ENCODE measurements at places on chromosomes 5 and 9.

DNA sequence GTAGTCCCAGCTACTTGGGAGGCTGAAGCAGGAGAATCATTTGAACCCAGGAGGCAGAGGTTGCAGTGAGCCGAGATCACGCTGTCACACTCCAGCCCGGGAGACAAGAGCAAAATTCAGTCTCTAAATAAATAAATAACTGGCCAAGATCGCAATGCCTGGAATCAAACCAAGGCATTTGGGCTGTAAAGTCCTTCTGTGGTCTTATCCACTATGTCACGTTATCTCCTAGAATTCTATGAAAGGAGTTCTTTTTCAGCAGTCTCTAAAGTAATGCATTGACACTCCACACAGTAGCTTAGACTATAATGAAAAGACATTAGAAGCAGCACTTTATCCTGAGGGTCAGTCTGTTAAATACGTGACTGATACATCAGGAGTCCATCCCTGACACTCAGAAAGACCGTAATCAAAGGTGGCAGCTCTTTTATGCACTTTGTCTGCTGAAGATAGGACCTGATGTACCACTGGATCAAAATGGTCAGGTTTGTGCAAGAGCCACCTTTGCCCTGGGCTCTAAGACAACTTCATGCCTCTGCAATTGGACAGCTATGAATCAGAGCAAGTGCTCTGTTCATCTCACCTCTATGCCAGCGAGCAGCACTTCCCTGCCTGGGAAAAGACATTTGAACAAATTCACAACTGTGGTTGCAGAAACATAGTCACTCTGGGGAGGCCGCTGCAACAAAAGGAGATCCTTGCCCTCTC is 31.7 kb upstream of the GNA14 start:
- no peak for DNase-seq

GRCh38 chr5:134101686-134102439 is 12.6 kb upstream of the TCF7 start:
- DNase-seq: peak; percentile 75

GRCh38 chr5:52491818-52492217 is 295.9 kb upstream of the ITGA1 start:
- DNase-seq: no peak

DNA sequence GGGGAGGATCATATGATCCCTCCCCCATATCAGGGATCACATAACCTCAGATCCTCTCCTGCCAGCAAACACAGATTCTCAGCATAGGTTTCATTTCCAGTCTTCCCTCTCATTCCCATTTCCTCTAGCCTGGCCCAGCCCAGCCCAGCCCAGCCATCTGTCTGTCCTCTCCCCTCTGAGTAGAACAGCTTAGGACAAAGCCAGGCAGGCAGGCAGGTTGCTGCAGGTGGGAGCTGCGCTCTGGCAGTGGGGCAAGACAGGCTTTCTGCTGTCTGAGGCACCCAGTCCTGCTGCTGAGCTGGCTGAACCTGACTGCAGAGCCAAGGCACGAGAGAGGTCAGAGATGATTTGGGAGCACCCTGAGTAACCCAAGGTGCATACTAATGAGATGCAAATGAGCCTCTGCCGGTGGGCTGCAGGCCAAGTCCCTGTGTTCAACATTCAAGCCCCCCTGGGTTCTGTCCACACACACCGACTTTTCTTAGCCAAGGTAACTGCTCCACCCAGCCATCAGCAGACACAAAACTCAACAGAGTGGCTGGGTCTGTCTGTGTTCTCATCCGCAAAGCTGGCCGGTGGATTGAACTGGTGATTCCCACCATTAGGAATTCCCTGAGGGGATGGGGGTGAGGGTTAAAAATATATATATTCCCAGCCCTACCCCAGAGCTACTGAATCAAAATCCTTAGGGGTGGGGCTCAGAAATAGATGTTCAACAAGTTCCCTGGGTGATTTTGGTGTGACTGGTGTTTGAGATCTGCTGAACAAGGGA is 9.1 kb downstream of the FAT2 start:
- DNase-seq: no peak

DNA sequence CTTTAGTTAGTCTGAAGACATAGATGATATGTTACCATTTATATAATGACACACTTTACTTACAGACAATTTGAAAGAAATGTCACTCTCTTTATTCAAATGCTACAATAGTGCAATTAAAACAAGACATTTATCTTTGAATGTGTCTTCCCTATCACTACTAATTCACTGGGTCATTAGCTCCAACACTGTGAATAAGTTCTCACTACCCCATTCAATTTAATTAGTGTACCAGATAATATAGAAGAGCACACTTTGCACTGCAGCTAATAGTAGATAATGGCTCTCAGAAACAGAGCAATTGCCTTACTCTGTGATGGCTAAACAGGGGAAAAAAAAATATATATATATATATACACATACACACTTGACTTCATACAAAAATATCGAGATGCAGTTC is 497.0 kb downstream of the DTWD2 start:
- DNase-seq: no peak

DNA sequence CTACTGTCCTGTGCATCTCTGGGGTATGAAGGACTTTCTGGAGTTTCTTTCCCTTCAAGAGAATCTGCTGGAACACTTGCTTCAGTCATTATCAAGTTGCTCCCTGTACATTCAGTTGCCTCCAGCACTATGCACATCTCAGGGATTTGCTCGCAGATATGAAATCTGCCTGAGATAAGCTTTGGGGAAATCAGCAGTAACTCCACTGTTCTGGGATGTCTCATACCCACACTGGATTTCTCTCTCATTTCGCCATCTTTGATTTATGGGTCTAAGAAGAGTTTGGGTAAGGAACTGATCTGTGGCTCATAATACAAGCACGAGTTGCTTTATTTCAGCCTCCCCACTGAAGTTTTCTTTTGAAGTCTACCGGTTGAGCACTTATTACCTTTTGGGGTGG is 585.6 kb downstream of the PSAT1 start:
- DNase-seq: no peak

- peak; percentile 4 for DNase-seq
These were observed 53.9 kb downstream of the MEF2C start for GRCh38 chr5:88829054-88829453.

DNA sequence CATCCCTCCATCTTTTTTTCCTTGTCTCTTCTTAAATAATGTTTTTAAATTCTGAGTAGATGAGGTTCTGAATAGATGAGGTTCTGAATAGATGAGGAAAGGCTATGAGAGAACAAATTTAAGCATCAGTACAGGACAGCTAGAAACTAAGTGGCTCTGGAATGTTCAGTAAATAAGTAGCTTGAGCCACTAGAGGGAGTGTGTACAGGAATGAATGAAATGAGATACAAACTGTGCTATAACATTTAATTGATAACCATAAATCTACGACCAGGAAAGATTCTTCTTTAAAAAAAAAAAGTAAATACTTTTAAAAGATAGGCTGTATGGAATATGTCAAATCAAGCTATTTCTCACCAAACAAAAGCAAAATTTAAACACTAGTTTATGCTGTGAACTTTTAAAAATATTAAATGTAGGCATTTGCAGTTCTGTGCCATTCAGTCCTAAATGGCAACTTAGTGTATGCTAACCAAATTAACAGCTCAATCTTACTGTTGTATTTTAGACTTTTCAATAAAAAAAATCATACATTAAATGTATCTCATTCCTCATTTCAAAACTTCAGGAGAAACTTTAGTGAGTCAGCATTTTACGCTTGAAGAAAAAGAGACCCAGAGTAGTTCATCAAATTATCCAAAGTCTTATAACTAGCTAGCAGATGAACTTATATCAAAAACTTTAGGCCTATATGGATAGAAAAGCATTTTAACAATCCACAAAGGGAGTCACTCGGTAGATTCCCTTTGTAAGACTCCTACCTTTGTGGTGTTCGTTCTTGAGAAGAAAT is 70.4 kb upstream of the SNX2 start:
- DNase-seq: peak; percentile 26

DNA sequence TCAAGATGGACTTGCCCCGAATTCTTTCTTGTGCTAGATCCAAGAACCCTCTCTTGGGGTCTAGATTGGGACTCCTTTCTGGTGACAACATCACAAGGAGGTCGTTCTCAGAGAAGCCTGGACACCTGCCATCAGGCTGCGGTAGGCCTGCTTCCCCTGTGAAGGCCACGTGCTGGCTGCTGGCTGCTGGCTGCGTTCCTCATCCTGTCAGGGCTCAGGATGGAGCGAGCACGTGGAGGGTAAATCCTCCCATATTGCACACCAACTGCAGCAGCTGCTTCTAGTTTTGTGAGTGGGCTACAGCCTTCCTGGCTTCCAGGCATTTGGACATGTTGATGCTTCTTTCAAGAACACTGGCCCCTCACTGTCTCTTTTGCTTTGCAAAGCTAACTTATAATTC is 95.6 kb downstream of the HSPA4 start:
- DNase-seq: no peak

DNA sequence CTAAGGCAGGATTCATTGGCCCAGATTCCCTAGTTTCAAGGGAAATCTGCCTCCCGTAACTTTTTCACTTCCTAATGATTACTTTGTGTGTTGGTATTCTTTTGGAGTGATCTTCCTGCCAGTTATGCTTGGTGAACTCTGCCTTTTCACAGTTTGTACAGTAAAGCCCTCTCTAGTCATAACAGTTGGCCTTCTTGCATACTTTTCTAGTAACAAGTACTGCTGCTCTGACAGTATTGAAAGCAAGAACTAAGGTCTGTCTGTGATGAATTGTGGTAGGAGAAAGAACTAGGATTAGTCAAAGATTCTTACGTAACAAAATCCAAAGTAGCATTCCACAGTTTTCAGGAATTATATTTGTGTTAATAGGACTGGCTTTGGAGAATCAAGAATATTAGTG is 1457.2 kb upstream of the WWC1 start:
- DNase-seq: no peak

GRCh38 chr9:26229324-26230054 is 551.2 kb upstream of the TUSC1 start:
- no peak for DNase-seq

DNA sequence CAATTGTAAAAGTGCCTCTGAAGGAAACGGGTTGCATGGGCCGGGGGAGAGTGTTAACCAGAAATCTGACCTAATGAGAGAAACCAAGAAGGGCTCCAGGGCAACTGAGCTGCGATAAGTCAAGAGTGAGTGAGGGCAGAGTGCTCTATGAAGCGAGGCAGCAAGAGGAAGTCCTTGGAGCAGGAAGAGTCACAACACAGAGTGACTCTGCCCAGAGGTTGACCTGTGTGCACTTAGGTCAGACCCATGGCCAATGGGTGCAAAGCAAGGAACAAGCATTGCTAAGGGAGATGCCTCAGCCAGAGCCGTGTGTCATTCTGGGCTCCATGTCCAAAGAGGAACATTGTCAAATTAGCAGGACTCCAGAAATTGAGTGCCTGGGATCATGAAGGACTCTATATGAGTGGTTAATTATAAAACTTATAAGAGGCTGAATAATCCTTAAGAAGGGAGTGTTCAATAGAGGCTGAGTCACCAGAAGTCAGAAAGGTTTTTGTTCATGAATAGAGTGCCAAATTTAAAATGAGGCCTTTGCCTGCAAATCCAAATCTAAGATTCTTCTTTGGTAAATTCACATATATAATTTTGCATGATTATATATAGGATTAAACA is 438.5 kb downstream of the MED10 start:
- no peak for DNase-seq
